ENCODE measurements at places on chromosomes 7 and 10.

- DNase-seq: no peak
These were observed 615.0 kb upstream of the MBL2 start for GRCh38 chr10:53387562-53387961.

- DNase-seq: no peak
These were observed 77.8 kb upstream of the KAT6B start for GRCh38 chr10:74748468-74749031.

- DNase-seq: no peak
These were observed 90.3 kb downstream of the SRPK2 start for GRCh38 chr7:105298439-105298894.

GRCh38 chr7:44969701-44970522, 8.9 kb downstream of the MYO1G start:
- DNase-seq: no peak

DNA sequence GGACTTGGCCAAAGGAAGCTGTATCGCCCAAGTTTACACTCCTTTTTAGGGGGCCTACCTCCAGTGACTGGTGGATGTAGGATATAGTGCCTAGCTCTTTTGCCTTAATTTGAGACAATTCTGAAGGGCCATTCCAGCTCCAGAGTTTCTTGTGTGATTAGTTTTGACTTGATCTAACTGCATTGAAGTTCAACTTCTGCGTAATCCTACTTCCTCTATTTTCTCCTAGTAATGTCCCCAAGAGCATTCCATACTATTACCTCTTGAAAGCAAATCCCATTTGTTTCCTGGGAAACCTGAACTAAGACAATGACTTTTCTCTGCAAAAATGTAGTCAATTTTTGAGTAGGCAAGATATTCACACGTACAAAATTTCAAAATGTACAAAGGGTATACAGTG, 4.7 kb upstream of the H2AZ2 start:
- DNase-seq: no peak

- no peak for DNase-seq
These were observed 21.7 kb upstream of the ZNF365 start for GRCh38 chr10:62352356-62352970.

DNA sequence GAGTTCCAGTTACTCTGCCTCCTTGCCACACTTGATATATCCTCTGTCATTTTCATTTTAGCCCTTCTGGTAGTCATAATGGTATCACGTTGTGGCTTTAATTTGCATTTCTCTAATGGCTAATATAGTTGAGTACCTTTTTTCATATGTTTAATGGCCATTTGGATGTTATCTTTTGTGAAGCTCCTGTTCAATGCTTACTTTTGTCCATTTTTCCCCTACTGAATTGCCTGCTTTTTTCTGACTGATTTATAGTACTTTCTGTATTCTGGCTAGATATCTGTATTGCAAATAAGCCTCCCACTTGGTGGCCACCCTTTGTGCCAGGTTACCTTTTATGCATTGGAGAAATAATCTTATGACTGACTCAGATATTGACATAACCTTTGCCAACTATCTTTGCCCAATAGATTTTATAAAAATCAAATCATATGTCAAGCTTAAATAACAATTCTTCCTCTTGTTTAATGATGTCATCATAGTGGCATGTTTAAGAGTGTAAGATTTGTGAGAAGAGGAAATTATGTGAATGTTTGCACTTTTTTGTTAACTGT, 50.6 kb downstream of the PRPF18 start:
- DNase-seq: no peak

Data from right renal cortex interstitium (tissue), 3 donors.